GDM1 (cell line): ENCODE measurements at places on chromosomes 16 and 17.

DNA sequence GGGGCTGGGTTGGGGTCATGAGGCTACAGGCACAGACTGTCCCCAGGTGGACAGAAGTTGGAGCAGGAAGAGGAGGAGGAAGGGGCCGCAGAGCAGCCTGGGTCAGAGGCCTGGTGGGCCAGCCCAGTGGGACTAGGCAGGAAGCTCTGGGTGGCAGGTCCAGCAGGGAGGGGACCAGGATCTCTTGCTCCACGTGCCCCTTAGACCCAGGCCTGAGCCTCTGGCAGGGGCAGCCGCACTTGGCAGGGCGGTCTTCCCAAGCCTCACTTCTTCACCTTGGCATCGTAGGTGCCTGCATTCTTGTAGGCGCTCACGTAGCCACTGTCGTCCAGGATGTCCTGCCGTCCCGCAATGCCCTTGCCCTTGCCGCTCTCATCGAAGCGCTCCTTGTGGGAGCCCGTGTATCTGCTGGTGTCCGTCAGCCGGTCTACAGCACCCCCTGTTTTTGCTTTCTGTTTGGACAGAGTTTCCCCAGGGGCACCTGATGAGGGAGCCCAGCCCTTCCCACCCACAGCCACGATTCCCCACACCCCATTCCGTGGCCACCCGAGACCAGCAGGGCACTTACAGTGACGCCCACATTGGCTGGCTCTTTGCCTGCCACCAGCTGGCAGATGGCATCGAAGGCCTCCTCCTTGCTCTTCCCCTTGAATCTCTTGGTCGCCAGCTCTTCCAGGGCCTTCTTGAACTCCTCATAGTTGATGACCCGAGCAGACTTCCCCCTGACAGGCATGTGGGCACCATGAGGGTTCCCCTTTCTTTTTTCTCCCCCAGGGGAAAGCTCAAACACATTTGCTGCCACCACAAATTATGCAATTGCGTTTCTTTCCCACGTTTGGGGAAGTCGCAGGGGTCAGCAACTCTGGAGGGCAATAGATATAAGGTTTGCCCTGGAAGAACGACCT is 3.1 kb downstream of the TPPP3 start:
- DNase-seq = peak; percentile 5

DNA sequence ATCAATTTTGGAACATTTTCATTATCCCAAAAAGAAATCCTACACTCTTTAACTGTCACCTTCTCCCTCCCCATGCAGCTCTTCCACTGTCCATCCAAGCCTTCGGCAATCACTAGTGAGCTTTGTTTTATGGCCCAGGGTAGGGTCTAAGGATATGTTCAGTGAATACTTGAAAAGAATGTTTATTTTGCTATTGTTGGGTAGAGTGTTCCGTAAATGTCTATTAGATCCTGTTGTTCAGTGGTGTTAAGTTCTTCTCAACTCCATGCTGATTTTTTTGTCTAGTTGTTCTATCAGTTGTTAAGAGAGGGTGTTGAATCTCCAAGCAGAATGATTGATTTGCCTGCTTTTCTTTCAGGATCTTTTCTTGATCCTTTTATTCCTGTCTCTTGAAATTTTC is 29.9 kb downstream of the SPECC1 start:
- DNase-seq = no peak

GRCh38 chr17:66451188-66452149 is 149.1 kb downstream of the PRKCA start:
- no peak for DNase-seq

DNA sequence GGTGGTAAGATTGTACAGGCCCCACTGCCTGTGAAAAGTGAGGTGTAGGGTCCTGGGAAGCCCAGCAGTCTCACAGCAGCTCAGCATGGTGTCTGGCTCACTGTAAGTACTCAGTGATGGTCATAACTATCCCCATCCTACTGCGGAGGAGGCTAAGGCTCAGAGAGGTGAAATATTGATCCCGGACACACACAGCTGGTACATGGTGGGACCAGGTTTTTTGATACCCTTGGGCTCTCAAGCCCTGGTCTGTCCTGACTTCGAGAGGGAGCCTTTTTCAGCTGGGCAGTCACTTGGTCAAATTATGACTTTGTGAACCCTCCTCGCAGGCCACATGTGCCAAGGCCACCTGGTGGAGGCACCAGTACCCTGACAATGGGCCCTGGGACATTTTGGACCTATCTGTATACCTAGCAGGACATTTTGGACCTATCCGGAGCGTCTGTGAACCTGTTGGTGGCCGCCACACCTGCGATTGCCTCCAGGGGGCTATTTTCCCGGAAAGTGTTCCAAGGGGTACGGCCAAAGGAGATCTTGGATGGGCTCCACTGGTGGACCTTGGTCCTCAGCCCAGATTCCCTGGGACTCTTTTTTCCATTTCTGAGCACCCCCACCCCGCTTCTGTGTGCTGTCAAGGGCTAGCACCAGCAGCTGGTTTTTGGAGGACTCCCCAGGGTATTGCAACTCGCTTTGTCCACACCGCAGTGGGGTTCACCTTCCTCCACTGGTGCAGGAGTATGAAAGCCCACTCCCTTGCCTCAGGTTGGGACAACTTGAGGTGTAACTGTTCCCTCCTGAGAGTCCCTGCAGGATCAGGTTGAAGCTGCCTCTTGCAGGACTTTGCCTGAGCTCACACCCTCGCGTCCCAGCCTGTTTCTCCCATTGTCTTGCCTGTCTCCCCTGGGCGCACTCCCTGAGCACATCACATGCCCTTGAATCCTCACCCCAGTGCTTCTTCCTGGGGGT is 83.6 kb upstream of the NKD1 start:
- no peak for DNase-seq

DNA sequence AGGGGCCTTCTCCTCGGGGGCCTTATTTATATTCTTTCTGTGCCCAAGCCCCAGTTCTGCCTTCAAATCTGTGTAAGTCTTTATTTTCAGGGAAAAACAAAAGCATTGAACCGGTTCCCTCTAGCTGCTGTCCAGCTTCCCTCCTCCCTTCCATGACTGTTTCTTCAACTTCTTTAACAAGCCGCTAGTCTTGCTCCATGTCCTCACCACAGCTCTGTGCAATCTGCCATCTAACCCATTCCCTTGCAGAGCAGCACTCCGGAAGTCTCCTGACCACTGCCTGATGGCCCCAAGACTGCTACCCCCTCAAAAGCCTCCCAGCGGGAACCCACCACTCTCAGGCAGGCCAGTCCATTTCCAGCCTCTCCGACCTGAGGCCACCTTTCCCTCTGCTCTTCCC is 16.9 kb downstream of the EMC8 start:
- DNase-seq = no peak

DNA sequence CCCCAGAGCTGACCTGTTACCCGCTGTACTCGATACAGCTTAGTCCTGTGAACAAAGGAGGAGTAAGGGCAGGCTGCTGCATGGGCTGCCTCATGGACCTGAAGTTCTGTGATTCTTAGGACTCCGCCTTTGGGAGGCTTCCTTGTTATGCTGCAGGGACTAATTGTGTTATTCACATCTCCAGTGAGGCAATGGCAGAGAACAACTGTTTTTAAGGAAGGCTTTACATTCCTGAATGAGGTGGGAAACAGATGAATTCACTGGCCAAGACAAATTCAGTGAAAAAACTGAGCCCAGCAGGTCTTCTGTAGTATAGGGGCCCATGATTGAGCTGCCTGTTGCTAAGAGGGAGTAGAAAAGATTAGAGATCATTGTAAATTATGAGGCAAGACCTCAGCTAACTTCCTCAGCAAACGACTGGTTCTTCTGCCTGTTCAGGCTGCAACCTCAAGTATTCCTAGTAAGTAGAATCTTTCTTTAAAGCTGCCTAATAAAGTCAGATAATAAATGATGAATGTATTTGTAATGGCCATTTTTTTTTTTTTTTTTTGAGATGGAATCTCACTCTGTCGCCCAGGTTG is 26.3 kb downstream of the ADORA2B start:
- DNase-seq = no peak

DNA sequence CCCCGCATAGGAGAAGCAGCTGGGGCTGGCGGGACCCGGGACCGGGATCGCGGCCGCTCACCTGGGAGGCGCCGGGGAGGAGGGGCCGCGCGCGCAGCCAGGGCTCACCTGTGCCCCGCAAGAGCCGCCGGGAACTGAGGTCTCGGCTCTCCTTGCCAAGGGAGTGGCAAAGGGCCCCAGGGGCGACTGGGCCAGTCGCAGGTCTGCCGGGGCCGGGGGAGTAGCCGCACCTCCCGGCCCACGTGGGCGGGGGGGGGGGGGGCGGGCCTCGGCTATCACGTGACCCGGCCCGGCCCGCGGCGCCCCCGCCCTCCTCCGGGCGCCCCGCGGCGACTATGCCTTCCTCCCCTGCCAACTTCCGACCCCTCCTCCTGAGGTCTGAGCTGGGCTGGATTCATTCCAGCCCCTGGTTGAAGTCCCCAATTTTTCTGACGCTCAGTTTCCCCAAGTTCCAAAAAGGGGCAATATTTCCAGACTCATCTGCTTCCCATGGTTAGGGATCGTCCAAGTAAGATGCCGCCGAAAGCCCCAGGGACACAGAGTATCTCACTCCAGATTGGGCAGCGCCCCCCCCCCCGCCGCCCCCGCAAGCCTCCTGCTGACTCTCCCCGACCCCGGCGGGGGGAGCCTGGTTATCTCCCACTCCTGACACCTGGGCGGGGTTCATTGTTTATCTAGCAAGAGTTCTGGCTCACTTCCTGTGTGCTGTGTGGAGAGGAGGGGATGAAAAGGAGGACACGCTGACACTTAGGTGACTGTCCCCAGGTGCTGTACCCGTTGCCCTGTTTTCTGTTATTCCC is at the start of gene TMC6:
Gene TMC6, minus strand, starts transcription at position 205 of the 800 bp plus-strand sequence. CDS start 1,923 bp downstream, outside the sequence.
- DNase-seq = peak; percentile 82

- DNase-seq = no peak
Measured at GRCh38 chr17:17779015-17779611, 57.7 kb downstream of the SREBF1 start.

DNA sequence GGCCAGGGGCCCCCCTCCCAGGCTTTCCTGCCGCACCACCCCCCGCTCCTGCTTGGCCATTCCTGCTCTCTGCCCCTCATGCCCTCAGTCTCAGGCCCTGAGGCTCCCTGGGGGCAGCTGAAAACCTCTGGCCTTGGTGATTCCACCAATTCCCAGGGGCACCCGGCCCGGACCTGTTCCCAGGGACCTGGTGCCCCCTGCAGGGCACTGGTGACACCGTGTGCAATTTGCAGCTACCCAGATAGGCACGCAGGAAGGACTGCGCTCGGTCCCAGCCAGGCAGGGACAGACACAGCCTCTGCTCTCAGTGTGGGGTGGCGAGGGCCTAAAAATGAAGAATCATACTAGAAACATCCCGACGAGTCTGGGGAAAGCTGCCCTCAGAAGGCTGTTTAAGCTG is 13.4 kb downstream of the WFDC1 start:
- DNase-seq = peak; percentile 14

DNA sequence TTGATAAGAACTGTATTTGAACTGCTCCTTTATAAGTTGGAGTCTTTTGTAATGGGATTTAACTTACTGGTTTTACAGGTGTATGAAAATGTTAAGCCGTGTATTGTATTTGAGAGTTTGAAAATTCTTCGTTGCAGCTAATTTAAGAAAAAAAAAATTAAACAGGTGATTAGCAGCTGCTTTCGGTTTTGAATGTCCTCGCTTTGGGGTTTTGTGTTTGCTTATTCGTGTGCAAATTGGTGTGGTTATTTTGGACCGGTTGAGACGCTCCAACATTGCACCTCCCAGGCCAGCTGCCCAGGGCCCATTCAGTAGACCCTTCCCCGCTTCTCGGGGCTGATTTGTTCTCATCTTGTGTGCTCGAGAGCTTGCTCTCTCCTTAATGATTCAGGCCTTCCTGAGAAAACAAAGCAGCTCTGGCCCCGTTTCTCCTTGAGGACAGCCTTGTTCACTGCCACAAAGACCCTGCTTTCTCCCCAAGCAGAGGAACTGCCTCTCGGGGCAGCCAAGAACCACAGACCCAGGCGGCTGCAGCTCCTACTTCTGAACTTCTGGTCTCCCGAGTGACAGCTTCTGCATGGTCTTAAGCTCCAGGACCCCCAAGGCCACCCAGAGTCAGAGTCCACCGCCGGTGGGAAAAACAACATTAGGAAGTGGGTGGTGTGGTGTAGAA is 100.5 kb downstream of the MSI2 start:
- no peak for DNase-seq

DNA sequence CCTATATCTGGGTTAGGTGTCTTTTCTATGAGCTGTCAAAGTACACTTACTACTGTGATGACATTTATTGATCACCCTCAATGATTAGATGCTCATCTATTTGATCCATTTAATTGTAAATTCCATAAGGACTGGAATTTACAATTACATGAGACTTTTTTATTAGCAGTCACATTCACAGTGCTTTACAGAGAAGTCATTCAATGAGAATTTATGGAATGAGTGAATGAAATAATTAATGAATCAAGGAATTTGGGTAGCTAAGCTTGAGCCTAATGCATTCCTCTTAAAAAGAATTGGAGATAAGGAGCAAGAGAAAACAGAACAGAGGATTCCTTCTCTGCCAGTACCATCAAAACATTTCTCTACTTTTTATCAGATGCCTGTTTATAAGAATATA is 1437.5 kb upstream of the CDH8 start:
- DNase-seq = no peak

DNA sequence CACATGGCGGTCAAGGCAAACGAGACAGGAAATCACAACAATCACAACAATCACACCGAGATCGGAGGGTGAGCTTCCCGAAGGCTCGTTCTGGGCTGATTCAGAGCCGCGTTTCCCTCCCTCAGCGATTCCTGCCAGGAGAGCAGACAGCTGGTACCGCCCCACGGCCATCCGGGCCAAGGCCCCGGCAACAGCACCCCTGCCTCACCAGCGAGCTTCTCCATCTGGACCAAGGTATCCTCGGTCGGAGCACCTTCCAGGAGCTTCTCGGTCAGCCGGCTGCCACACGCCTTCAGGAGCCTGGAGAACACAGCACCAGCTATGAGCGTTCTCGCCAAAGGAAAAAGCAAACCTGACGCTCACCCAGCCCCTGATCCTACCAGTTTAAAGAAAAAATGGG is 15.2 kb upstream of the PLD6 start:
- no peak for DNase-seq

DNA sequence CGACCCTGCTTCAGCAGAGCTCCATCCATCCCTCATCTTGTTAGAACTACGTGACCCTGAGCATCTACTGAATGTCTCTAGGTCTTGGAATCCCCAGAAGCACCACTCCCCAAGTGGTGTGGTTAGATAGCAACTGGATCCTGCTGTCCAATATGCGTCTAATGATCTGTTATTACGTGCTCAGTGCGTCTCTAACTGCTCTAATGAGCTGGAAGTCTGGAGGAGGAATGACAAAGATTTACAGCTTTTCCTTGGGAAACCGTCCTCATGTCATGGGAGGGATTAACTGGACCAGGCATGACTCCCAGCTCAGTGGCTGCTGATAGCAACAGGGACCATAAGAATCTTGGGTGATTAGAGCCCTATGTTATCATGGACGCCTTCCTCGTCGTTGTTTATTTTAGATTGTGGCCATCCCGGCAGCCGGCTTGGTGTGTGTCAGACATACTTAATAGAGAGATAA is 150.9 kb downstream of the HS3ST3B1 start:
- no peak for DNase-seq

GRCh38 chr16:67749436-67750078 is 30.4 kb upstream of the GFOD2 start:
- no peak for DNase-seq
